Activated T-cell treated with anti-CD3 and anti-CD28 coated beads for 1 hour (primary cell): ENCODE measurements at places on chromosomes 13 and 19.

- DNase-seq, result no peak
Measured at GRCh38 chr13:112054616-112055015, 12.3 kb upstream of the SOX1 start.

DNA sequence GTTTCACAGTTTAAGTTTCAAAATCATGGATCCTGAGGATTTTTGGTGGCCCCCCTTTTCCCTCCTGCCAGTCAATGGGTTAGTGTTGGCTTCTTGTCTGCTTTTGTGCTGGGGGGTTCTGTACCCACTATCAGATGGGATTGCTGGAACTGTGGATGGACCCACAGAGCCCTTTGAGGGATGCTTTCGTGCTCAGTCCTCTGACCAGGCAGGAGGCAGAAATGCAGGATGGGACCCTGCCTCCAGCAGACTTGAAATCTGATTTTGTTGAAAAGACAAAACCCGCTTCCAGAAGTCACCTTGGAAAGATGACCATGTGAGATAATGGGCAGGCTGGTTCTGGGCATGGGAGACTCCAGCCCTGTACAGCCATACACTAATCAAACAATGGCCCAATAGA lies 408.9 kb downstream of the ZNF536 start:
- DNase-seq, result no peak

GRCh38 chr13:101515504-101515903 lies 63.0 kb downstream of the ITGBL1 start:
- no peak for DNase-seq

GRCh38 chr19:47514151-47514868 lies 553 bp downstream of the NAPA start:
- DNase-seq, result no peak

DNA sequence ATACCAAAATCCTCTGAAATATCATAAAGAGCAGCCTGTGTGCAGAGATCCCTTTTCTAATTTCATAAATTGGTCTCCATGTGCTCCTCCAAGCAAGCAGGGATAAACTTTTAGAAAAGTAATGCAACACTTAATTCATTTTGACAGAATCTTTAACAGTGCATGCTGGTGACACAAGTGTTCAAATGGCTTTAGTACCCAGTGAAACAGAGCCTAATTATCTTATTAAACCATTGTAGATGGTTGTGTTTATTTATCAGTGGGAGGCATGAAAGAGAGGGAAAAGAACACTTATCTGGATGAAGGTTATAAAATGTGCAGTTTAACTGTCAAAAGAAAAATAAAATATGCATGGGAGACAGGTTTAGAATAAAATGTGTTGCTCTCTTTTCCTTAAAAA lies 945.0 kb upstream of the PCDH20 start:
- DNase-seq, result no peak

- DNase-seq, result no peak
Measured at GRCh38 chr13:102536695-102537485, 59.9 kb upstream of the TPP2 start.

DNA sequence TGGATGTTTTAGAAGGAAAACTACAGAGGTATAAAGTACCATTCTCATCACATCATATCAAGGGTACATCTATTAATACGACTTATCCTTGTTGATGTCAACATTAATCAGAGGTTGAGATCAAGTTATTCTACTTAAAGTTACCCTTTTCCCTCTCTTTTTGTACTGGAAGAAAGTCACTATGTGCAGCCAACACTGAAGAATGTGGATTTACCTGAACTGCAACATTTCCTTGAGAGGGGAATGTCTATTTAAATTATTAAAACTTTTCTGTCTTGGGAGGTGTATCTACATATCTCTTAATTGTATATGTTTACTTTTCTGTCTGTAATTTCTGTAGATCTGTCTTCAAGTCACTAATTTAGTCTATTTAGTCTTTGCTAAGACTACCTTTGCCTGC lies 2.5 kb upstream of the FBXL3 start:
- DNase-seq, result no peak

DNA sequence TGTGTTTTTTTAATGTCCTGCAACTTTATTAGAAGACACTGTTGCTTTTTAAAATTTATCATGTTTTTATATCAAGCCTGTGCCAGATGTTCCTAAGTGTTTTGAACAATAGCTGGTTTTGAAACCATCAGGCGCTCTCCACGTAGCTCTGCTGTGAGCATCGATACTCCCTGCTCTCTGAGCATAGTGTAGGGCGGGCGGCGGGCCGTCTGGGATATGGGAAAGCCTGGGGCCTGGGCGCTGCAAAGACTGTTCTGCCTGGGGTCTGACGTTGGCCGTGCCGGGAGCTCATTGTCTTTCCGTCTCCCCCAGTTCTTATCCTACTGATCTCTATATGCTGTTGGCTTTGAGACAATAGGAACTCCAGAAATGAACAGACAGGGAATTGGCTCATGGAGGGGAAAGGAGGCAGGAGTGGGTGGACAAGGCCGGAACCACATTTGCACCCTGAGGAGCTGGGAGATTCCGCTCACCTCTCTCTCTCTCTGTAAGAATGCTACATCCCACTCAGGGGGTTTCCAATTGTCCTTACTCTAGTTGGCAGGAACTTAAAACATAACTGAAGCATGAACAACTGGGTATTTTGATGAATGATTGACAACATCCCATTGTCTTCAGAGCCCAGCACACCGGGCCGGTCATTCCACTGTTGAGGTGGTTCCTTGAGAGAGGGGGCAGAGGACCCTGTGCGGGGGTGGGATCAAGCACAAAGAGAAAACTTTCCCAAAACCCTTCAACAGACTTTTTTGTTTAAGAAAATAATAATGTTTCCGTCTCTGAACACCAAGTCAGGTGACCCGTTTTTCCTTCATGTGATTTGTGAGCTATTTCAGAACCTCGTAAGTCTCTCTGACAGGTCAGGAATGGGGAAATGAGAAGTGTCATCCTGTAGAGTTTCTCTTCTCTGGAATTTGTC lies 64.7 kb downstream of the COL4A2 start:
- no peak for DNase-seq

GRCh38 chr13:74017301-74018061 lies 116.7 kb downstream of the KLF12 start:
- no peak for DNase-seq

DNA sequence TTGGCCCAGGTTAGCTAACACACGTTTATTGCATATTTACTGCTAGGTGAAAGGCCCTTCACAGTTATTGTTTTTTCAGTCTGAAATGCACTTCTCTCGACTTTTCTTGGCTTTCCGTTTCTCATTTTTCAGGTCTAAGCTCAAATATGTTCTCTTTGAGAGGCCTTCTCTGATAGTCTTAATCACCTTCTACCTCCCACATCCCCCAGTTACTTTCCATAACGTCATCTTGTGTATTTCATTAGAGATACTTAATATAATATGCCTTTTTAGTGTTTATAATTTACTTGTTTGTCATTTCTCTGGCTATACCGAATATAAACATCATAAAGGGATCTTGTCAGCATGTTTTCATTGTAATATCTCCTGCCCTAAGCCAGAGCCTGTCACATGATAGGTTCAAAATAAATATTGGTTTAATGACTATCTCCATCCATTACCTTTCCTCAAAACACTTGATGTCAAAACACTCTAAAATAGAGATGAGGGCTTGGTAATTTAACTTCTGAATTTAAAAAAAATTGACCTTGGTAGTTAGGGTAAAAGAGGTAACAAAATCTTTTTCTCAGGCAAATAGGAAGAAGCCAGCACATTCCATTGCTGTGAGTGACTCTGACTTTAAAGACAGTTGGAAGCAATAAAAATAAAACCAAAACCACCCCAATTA lies 168.6 kb upstream of the RFC3 start:
- DNase-seq, result no peak

DNA sequence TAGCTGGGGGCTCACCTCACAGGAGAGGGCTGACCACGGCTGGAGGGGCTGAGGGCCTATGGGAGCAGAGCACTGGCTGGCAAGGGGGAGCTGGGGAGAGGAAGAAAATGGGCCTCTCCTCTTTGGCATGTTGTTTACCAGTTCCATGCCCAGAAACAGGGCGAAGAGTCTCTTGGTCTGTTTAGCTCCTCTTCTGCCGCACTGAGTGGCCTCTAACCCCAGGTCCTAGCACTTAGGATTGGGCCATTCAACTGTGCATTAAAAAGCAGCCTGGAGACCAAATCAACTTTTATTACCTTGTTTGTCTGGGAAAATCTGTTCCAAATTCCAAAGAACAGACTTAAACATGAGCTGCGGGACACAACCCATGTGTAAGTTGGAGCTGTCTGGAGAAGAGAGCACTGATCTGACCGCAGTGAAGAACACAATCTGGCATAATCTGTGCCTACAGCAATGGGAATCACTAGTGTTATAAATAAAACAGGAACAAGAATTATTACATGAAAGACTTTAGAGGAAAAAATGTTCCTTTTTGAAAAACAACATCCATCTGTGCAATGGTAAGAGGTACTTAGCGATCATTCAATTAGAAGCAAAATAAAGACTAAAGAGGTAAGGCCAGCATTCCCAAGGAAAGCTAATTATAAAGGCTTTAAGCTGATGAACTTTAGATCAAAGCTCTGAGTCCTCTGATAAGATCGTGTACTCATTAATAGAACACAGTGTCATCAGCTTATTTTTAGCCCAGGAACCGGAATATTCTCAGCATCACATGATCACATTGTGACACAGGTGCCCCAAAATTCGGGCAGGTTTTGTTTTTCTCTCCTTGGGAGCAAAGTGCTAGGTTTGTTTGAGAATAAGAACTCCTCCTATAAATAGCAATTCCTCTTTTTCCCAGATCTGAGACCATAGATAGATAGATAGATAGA lies 243.2 kb downstream of the COL4A1 start:
- DNase-seq, result no peak

DNA sequence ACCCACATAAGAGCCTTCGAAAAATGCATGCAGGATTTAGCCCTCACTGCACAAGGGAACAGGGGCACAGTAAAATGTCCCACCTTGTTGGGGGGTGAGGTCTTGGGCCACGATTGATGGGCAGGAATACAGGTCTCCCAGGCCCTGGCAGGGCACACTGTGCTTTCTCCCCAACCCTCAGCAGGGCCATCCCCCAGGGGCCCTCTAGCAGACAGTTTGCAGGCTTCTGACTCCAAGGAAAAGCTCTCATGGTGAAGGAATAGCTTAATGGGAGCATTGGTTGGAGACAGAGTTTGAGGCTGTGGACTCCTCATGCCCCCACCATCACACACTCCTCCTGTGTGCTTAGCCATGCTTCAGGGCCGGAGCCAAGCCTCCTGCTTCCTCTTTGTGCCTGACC lies 484.6 kb downstream of the ZNF536 start:
- DNase-seq, result no peak

GRCh38 chr13:25575562-25575961 lies 203.8 kb downstream of the ATP8A2 start:
- DNase-seq, result no peak

DNA sequence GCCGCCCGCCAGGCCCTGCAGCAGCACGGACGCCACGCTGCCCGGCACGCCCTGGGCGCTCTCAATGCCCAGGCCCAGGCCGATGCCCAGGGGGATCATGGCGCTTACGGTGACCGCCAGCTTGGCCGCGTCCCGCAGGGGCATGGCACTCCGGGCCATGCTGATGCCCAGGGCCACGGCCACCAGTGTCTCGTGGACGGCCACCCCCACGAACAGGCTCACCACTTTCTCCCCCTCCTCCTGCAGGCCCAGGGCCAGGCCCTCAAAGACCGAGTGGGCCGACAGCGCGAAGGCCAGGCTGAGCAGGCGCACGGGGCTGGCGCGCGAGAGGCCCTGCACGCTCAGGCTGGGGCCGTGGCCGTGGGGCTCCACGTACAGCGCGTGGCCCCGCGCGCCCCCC lies 6.9 kb downstream of the SLC39A3 start:
- no peak for DNase-seq

- DNase-seq, result no peak
Measured at GRCh38 chr13:97892717-97893116, 60.8 kb upstream of the IPO5 start.

DNA sequence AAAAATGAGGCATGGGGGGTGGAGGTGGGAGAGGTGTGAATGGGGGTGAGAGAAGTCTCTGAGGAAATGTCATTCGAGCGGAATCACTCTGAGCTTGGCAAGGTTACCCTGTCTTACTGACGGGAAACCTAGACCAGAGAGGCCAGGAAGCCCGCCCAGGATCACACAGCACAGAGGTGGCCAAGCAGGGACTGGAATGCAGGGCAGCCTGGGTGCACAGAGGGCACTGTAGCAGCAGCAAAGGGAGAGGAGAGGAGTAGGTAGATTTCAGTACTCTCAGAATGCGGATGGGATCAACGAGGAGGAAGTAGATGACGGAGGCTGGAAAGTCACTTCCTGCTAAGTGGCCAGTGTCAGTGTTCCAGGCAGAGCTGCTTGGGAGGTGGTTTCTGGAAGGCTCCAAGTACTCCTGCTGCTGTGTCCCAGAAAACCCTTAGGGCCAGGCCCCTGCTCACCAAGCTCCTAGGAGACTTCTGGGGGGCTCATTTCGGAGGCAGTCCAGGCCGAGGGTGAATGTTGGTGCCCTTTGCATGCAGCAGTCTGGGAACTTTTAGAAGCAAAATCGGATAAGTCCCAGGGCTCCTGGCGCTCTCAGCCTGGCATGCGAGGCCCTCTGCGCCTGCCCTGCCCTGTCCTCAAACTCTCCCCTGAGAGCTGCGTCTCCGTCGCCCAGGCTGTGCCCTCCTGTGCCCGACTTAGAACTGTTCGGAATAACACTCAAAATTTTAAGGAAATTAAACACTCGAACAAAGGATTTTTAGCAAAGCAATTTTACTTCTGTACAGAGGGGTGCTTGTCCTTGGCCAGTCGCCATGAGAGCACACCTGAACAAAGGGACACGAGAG lies 33.5 kb downstream of the DNM2 start:
- DNase-seq, result no peak

GRCh38 chr13:51740698-51741097 lies 63.3 kb downstream of the DHRS12 start:
- no peak for DNase-seq

GRCh38 chr13:110017379-110017778 lies 231.0 kb upstream of the IRS2 start:
- no peak for DNase-seq

GRCh38 chr13:37690361-37690760 lies 91.8 kb upstream of the POSTN start:
- DNase-seq, result no peak

DNA sequence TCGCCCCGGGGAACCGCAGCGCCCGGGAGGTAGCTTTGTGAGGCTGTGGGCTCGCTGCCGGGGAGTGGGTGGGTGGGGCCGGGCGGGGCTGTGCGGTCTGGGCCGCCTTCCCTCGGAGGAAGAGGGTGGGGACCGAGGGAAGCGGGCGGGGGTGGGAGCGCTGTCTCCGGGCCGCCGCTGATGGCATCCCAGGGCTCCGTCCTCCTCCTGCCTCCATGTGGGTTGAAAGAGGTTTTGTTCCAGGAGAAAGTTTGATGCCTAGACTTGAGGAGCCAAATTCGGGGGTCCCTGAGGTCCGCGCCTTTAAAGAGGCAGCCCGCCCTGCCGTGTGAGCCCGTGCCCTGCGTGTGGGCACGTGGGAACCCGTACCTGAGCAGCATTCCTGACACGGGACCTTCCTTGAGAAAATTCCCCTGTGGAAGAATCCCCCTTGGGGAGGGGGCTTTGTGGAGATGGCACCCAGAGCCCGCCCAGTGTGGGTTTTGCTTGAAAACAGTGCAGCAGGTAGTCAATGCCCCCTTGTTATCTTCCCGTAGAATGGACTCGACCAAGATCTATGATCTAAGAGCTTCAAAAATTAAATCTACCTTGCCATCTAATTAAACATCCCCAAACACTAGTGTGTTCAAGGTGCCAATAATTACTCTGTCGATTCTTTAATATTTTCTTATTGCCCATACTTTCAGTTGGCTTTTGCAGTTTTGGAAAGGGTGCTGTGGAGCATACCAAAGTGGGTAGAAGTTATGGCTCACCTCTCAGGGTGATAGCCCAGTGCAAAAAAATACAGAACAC lies 107.8 kb downstream of the RXFP2 start:
- no peak for DNase-seq

GRCh38 chr19:10587022-10587838 lies at the start of gene AP1M2:
Gene AP1M2, minus strand, starts transcription at chr19:10587312. Its CDS starts 81 bp downstream, at chr19:10587231.
- no peak for DNase-seq

GRCh38 chr19:36401475-36401874 lies 17.0 kb downstream of the ZFP82 start:
- no peak for DNase-seq
